ENCODE measurements at places on chromosomes 1 and 21.

GRCh38 chr1:53116307-53116810 lies 26.1 kb downstream of the SLC1A7 start:
- no peak for DNase-seq

- DNase-seq, result no peak
These were observed 2.7 kb downstream of the ERRFI1 start for GRCh38 chr1:8023287-8023994.

DNA sequence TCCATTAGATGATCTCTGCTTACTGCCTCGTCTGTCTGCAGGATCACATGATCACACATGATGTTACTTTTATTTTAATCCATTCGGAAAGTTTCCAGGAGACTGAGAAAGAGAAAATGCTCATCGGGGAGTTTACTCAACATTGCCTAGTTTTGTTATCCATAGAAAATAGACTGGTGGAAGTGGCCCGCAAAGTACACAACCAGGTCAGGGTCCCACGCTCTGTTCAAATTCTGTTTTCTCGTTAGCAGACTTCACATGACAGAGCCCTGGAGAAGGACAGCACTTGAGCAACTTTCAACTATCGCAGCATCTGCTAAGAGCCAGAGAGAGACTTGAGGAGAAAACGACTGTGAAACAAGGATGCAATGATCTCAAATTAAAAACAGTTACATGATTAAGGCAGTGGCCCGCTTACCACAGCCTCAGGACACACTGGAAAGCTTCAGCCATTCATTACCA lies 44.2 kb downstream of the ADAMTS1 start:
- DNase-seq, result no peak

GRCh38 chr1:211519602-211520001 lies 27.6 kb upstream of the RD3 start:
- DNase-seq, result no peak

DNA sequence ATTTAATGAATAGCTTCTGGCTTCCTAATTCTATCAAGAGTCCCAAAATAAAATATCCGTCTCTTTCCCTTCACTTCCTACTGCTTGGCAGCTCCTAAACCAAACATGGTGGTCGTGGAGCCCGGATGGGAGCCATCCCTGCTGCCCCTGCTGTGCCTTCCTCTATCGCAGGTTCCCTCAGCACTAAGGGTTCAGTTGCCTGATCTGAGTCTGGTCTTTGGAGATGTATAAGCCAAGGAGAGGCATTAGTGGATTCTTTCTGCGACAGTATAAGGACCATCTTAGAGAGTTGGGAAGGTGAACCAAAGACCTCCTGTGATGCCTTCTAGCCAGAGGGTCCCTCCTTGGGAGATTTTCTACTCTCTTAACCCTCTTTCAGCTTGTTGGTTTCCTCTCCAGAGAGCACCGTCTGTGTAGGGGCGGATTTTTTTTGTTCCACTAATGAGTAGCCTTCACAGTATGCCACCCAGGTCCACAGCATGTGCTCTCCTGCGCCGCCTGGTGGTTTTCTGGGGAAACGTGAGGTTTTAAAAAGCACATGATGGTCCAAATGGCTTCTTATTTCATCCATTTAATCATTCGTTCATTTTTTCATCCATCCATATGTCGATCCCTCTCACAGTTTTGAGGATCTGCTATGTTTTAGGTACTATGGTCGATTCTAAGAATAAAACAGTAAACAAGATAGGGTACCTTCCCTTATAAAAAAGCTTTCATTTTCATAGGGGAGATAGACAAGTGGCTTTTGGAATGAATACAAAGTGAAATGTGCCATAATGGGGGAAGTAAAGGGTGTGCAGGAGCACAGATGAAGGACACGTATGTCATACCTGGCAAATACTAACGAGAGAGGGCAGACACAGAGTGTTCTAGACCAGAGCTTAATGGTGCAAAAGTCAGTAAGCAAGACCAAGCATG lies 71.0 kb downstream of the NFASC start:
- peak; percentile 58 for DNase-seq

- no peak for DNase-seq
These were observed 197.6 kb downstream of the CACNA1E start for GRCh38 chr1:181680871-181681270.

GRCh38 chr21:26495283-26495849 lies 77.7 kb downstream of the CYYR1 start:
- no peak for DNase-seq

- DNase-seq, result no peak
These were observed 211.5 kb downstream of the TRABD2B start for GRCh38 chr1:47785561-47786271.

DNA sequence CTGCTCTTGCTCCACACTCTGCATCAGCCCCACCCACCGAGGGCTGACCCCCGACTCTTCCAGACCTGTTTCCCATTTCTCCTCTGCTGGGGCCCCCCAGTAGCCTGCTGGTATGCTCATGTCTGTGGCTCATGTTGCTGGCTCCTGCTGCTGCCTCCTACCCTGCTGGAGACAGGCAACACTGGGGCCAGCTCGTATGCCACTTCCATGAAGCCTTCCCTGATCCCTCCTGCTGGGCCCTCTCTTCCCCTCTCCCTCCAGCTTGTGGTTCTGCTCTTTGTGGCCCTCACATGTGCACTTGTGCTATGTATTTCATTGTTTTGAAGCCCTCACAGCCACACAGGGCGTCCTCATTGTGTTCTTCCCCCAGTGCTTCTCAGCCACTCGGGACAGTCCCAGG lies 40.5 kb downstream of the CNN3 start:
- DNase-seq, result no peak

DNA sequence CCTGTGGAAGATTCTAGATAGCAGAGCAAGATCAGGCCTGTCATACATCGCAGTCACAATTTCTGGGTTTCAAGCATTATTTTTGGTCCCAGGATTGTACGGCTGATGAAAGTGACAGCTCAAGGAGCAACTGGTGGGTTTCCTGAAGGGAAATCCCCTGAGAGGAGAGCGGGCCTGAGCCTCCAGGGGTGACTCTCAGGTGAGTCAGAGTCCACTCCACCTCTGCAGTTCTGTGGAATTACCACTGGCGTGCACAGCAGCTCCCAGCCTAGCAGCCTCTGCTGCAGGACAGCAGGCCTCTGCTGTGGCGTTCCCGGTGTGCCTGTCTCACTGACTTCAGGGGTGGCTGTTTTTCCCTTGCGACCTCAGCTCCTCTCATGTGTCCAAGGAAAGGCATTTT lies 24.4 kb downstream of the SLC66A1 start:
- DNase-seq, result no peak

All from NCI-H345 (cell line).